Germinal center (tissue), 1 donor: ENCODE measurements at places on chromosomes 5 and 9.

GRCh38 chr9:134010310-134011173 lies 14.7 kb upstream of the BRD3OS start:
- no peak for DNase-seq

- DNase-seq, result peak; percentile 30
These were observed 1.4 kb downstream of the TJP2 start for GRCh38 chr9:69175486-69175885.

- DNase-seq, result no peak
These were observed 8.9 kb downstream of the SRP19 start for GRCh38 chr5:112869948-112870347.

DNA sequence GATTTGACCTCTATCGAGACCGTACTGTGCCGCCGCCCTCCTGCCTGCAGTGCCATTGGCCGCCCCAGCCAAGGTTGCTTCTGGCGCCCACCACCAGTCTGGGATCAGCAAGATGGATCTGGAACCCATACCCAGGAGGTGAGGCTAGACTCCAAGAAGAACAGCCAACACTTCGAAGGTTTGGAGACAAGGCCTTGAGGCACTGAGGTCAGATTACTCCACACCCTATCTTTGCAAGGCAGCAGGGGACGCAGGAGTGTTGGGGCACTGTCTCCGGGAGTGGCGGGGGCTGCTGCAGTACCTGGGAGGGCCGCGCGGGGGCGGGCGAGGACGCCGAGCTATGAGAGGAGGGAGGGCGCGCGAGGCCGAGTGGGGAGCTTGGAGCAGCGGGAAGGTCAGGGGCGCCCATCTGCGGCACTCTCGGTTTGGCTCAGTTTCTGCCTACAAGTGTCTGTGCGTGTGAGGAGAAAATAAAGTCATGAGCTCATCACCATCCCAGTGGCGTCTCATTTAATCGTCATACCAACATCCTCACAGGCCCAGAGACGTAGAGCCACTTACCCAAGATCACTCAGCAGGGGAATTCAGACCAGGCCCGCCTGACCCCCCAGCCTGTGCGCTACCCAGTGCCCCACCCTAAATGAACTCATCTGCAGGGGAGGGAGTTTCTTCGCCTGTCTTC lies 20.5 kb upstream of the PSD2 start:
- DNase-seq, result peak; percentile 85

- DNase-seq, result no peak
These were observed 39.7 kb upstream of the POC5 start for GRCh38 chr5:75756981-75757380.

DNA sequence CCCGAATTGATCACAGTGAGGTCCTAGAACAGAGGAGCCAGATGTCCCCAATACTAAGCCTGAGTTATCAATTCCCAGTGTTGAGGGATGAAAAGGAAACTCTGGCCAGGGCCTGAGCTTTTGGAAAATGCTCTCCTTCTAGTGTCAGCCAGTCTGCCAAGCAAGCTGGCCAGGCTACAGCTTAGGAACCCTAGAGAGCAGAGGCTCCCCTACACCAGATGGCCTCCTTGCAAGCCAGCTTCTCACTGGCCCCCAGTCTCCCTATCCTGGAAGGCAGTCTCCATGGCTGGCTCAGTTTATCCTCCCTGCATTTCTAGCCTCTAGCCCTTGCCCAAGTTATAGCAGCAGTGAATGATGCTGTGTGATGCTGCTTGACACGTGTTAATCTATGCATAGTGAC lies 204.7 kb upstream of the WWC1 start:
- no peak for DNase-seq

- no peak for DNase-seq
These were observed 30.5 kb upstream of the CKMT2 start for GRCh38 chr5:81202655-81203054.

GRCh38 chr9:83800236-83801033 lies 17.1 kb downstream of the GKAP1 start:
- DNase-seq, result no peak

GRCh38 chr5:104635227-104635626 lies 1072.6 kb upstream of the NUDT12 start:
- no peak for DNase-seq
